Fibroblast of lung (primary cell): ENCODE measurements at places on chromosomes 11 and 22.

DNA sequence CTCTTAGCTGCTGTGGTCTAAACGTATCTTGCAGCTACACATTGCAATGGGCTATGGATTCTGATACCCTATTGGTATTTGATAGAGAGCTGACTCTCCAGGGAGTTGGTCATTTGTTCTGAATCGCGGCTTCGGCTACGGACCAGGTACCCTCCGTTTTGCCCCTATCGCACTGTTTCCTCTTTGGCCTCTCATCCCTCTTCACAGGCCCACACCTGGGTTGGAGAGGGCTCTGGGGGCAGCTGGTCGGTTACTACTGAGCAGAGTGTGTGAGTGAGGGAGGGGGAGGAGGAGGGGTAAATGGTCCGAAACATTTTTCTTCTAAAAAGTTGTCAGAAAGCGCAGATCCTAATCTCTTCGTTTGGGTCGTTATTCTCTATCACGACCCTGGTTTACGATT lies 48.8 kb upstream of the HSD17B12 start:
- DNase-seq = no peak

DNA sequence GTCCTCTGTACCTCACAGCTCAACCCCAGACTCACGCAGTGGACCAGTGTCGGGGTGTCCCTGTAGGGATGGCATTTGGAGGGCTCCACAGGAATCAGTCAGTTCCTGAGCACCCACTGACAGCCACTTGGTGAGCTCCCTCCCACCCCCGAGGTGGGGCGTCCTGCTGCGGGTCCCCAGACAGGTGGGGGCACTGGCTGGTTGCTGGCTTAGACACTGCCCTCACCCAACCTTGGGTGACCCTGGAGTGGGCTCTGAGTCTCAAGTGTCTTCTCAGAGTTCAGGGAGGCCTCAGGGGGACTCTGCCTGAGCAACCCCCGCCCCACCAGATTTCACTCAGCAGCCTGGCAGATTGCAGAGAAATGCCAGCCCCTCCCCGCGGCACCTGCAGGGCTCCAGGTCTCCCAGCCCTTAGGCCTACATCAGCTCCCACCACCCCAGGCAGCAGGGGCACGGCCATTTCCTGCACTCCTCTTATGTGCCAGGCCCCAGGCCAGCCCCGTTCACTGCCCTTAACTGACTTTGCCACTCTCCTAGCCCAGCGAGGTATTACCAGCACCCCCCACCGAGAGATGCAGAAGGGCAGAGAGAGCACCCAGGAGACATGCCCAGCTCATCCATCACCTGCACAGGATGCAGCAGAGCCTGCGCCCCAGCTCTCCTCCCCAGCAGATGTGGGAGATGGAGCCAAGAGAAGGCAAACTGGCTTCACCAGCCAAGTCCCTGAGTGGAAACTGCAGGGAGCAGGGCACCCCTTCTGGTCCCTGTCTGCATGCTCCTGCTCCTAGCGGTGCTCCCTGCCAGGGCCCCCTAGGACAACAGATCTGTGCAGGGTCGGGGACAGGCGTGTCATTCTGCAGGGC lies 2.4 kb downstream of the PRR5 start:
- no peak for DNase-seq

- DNase-seq = no peak
Observed at GRCh38 chr11:804599-804964, 449 bp downstream of the PIDD1 start.

GRCh38 chr11:128948583-128948982 lies 5.9 kb upstream of the TP53AIP1 start:
- no peak for DNase-seq

DNA sequence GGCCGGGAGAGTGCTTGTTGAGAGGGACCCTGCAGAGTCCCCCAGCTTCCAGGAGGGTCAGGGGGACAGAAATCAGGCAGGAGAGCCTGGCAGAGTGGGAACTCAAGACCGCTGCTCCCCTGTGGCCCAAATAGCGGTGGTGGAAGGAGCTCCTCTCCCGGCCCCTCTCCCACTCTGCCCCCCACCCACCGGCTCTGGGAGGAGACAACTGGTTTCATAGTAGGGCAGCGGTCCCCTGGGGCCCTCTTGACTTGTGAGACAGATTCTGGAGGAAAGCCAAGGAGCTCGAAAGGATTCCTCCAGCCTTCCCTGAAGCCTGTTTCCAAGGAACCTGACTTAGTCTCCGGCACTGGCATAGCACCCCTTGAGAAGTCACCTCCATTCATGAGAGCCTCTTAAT lies 10.1 kb downstream of the PKNOX2 start:
- DNase-seq = no peak

DNA sequence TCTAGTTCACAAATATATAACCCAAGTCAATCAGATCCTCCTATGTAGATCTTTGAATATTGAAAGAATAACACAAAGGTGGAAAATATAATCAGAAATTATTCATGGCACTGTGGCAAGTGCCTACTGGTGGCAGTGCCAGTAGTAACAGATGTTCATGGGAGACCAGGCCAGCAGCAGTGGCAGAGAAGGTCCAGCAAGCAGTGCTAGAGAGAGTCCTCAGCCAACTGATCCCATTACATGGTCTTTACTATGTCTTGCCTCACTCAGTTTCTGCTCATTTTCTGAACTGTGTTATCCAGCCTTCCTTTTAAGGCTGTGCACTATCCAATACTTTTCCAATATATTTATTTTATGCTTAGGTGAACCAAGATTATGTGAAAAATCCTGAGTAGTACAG lies 124.9 kb downstream of the MRTFA start:
- peak; percentile 59 for DNase-seq

GRCh38 chr11:28932940-28933339 lies 824.8 kb downstream of the METTL15 start:
- no peak for DNase-seq

- DNase-seq = peak; percentile 93
Observed at GRCh38 chr11:125517116-125517770, 21.2 kb upstream of the FEZ1 start.

GRCh38 chr11:73396251-73396930 lies 20.2 kb downstream of the RELT start:
- no peak for DNase-seq

DNA sequence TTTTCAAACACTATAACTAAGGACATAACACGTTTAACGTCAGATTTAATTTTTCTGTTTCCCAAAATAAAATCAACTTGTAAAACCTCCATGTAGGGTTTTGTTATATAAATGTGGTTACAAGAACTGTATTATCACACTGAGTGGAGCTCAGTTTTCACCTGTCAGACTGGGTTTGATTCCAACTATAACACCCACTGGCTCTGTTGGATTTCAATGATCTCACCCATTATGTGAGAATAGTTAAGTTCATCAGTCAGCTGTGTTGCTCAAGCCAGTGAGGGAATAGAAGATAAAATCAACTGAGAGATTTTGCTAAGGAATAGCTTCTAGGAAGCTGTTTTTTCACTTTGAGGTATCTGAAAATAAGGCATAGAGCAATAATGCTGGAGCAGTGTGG lies 5.1 kb upstream of the OR52R1 start:
- no peak for DNase-seq
